GM13976 (cell line): ENCODE measurements at places on chromosomes 4 and X.

- no peak for DNase-seq
Measured at GRCh38 chrX:16112428-16112827, 10.9 kb upstream of the GRPR start.

DNA sequence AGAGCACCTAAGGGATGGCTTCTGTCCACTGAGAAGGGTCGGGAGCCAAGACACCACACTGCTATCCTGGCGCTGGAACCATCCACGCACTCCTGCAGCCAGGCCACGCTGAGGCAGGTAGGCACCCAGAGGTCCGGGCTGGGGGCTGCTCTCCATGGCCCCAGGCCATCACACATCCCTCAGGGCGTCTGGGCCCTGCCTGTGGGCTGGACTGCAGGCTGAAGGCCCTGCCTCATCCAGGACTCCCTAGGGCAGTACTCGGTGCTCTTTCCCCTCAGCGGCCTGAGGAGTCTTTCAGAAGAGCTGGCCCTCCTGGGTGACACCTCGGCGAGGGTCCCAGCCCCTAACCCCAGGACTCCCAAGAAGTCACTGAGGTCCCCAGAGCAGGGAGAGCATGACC, 17.7 kb downstream of the FGFR3 start:
- DNase-seq, result no peak

- DNase-seq, result no peak
Measured at GRCh38 chr4:148030193-148030873, 298.4 kb downstream of the ARHGAP10 start.

- no peak for DNase-seq
Measured at GRCh38 chr4:52260514-52261210, 209.6 kb downstream of the SPATA18 start.

DNA sequence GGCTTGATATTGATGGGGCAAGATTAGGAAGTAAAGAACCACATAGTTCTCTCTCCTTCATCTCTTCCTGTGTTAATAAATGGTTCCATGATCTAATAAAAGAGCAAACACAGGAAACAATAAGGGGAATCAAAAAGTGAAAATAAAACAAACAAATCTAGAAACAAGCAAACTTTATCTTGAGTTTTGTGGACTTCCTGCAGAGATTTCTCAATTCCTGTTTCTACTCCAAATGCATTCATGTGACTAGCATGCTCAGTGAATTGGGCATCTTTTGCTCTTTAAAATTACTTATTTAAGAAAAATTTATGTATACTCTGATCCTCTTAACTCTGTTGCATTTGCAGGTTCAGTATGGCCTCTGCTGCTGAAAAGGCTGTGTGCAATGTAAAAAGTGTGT, 682.0 kb downstream of the KCTD8 start:
- no peak for DNase-seq

DNA sequence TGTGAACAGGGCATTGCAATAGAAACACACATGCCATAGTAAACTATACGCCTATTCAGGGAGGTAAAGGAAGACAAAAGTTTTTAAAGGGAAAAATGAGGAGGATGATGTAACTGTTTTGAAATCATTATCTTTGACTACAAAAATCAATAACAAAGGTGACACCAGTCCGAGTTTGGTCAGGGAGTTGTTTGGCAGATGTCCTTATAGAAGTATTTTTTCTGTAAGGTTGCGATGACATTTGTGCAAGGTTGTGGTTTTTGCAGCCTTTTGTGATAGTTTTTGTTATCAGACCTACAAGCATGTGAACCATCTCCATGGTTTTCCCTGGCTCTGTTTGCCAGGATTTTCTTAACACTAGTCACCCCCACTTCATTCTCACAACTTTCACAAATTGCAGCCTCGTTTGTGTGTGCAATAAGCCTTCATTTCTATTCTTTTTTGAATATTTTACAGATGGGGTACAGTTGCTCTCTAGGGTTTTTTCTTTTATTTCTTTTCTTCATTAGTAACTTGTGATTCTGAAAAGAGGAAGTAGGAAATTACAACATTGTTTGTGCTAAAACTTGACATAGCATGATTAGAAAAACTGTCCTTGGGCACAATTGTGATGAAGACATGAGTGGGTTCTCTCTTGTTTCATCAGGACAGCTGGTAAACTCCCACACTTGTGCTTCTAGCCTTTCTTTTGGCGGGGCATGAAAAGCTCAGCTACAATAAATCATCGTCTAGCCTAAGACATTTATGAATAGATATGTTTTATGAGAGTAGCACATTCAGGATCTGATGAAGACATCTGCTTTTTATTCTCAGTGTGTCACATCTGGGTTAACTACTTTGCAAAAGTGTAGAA, 60.2 kb upstream of the PNPLA4 start:
- DNase-seq, result no peak

DNA sequence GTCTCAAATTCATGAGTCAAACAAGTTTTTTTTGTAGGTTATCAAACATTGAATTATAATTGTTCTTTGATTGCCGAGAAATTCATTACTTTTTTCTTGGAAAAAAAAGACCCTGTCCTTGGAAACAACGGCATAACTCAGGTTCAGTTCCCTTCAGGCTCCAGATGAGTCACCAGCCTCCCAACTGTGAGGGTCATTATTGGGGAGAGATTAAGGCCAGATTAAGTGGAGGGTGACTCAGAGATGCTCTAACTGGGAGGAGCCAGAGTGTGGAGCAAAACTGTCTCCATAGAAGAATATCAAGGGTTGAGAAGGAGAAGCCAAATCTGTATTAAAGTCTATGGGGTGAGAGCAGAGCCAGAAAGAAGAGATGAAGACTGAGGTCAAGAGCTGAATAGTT, 9.6 kb downstream of the ADGRG4 start:
- no peak for DNase-seq

GRCh38 chr4:124030147-124030546, 633.6 kb downstream of the SPRY1 start:
- DNase-seq, result no peak

- peak; percentile 37 for DNase-seq
Measured at GRCh38 chrX:40543661-40544328, 37.0 kb upstream of the ATP6AP2 start.

- DNase-seq, result no peak
Measured at GRCh38 chrX:53594354-53594753, 92.2 kb downstream of the HUWE1 start.

- DNase-seq, result no peak
Measured at GRCh38 chr4:8850074-8850829, 21.4 kb downstream of the HMX1 start.
